ENCODE measurements at places on chromosomes 2 and 18. TPM values are rescaled to one million over a fixed set of nuclear protein-coding genes. Genes with fewer than 3 reads are reported as not detected.

- no peak for DNase-seq
Measured at GRCh38 chr2:136206613-136207012, 88.7 kb upstream of the CXCR4 start.

- no peak for DNase-seq
Measured at GRCh38 chr2:30487603-30488002, 40.6 kb downstream of the LCLAT1 start.

CFC1 gene
- total RNA-seq, result 2.3 TPM

LIMS2 gene
- 19.0 TPM for total RNA-seq

GRCh38 chr2:215439404-215439803 is 3.5 kb upstream of the FN1 start:
- DNase-seq, result no peak

RFX8 gene
- 2.7 TPM for total RNA-seq

- no peak for DNase-seq
Measured at GRCh38 chr18:459814-460593, 40.5 kb downstream of the COLEC12 start.

SH3RF3 gene
- 16.5 TPM for total RNA-seq

DNA sequence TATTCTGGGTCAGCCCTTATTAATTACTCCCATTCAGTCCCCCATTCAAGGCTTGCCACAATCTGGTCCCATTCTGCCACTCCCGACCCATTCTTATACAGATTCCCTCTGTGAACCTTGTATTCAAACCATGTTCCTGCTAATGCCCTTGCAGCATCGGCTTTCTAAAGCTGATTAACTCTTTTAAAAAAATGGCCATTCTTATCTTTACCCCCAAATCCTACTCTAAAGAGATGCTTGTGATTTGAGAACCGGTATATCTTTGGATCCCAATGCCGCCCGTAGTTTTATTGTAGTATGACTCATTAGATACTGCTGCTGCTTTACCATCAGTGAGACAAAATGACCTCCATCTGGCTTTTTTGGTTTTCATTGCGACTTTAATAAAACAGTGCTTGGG is 72.2 kb downstream of the XRCC5 start:
- no peak for DNase-seq

DNA sequence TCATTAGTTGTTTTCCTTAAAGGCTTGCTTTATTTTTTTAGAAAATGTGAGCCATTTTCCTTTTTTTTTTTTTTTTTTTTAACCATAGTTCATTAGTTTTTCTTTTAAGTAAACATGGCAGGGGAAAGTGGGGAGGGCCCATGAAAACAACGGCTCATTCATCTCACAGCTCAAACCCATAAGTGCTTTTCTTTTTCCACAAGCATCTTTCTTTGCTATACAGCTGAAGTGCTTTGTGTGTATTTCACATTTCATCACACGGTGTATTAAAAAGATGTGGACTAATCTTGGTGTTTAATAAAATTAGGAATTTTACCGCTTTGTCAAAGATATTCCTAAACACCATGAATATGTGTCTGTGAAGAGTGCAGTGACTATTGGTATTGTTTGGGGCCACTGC is 41.6 kb downstream of the RHBDD1 start:
- DNase-seq, result no peak

DNA sequence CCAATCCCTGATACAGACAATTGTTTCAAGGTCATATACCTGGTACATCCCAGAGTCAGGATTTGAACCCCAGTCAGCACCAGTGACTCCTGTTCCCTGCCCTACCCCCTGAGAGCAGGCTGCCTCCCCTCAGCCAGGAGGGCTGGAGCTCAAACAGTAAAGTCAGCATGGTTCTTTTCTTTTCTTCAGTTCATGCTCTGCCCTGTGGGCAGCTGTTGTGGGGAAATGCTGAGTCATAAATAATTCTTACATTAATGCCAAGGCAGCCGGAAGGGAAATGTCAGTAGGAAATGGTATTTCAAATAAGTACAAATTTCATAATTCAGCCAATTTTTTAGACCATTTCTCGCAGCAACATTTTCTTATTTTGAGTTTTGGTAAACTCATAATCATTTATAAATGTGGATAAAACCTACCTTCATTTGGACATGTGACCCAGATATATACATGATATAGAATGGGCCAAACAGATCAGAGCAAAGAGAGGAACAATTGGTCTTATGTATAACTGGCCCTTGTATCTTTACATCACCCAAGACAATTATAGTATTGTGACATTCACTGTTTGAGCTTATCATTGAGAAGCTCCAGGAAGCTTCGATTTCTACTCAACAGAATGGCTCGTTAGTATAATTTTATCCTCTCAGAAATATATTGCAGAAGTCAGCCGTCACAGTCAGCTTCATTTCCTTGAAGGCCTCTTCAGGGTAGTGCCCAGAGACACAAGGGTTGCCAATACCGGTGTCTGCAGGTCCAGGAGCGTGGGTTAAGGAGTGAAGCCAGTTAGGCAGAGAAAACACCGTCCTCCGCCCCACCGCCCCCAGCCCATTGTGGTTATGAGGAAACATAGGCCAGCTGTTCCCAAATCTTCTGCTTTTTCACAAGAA is 28.0 kb upstream of the SCYGR1 start:
- no peak for DNase-seq
